ENCODE measurements at places on chromosomes 5 and 9.
A peak's percentile ranks its signal among the peaks of the same experiment; 100 is the strongest.

DNA sequence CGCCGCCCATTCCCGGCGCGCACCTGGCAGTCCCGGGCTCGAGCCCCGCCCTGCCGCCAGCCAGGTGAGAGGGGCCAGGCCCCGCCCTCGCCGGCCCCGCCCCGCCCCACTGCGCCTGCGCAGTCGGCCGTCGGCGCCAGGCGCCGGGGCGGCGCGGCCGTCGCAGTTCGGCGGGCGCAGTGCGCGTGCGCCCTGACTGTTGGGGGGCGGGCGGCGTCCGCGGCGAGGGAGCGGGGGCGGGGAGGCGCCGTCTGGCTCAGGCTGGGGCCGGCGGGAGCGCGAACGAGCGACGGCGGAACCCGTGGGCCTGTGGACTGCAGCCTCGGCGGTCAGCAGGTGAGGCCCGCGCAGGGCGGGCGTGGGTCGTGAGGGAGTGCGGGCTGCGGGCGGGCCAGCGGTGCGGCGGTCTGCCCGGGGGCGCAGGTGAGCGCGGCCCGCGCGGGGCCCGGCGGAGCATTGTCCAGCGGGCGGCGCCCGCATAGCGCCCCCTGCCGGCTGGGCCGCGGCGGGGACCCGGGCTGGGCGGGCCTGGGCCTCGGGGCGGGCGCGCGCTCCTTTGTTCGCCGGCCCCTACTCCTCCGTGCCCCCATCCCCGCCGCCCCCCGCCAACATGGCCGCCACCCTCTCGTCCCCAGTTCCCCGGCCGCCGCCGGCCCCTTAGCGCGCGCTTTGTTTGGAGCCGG is at the start of gene SPIN1:
Gene SPIN1 (plus strand): TSS at position 242 of the 683 bp plus-strand sequence. CDS start 38,096 bp downstream, outside the sequence.
- peak; percentile 79 for DNase-seq

GRCh38 chr5:149820536-149821510 is 90.7 kb downstream of the PPARGC1B start:
- no peak for DNase-seq

DNA sequence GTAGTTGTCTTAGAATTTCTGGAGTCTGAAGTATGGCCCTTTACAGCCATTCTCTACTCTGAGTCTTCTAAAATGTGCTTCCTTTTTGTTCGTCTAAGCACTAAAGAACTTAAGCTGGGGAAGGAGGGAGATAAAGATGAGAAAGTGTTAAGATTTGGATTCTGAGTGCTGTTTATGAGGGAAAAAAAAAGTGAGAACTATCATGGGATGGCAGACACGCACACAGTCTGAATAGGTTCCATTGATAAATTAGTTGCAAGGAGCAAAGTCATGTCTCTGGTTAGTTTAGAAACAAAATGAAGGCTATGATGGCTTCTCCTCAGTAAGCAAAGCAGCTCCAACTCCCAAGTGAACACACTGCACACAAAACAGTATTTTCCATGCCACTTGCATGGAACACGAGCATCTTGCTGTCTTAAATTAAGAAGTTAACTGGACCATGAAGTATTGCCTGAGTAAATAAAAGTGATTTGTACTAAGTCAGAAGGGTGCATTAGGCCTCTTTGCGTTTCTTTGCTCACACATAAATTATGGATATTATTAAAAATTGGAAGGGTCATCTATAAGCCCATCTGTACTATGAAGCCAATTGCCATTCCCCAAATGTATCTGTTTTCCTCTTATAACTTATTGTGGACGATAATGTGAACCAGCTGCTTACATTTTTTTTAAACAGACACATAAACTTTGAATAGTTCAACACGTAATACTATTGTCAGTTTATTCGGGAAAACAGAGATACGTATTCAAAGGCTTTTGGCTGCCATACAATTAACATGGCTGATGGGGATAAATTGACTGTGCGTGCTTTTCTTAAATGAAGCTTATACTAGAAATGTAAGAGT is 199.3 kb downstream of the SGCD start:
- DNase-seq, result no peak

GRCh38 chr5:31911291-31912265 is 262.5 kb downstream of the GOLPH3 start:
- no peak for DNase-seq

GRCh38 chr9:27037499-27037898 is 32.0 kb upstream of the LRRC19 start:
- DNase-seq, result no peak

DNA sequence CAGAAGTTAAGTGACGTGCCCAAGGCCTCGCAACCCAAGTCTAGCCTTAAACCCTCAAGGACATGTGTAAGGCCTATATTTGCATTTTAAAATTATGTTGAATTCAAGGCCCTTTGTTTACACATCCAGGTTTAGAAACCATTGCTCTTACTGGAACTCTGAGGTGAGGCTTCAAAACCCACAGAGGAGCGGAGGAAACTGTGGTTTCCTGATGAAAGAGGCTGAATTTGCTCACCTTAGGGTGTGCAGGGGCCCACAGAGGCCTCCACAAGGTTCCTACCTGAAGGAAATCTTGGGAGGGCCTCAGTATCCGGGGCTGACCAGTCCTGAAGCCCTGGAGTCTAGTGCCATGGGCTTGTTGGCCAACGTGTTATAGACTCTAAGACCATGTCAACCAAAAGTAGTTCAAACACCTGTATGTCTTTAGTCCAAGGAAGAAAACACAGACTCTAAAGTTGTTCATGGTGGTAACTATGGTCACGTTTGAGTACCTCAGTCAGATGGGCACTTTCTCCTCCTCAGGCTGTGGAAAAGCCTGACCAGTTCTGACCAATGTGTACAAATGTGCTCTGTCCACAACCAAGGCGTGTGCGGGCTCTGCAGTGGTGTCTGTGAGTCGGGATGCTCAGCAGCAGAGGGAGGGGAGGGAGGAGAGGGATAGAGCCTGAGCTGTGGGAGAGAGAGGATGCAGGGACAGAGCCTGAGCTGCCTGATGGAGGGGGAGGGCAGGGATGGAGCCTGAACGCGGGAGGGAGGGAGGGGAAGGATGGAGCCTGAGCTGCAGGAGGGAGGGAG is 124.6 kb upstream of the ERCC6L2 start:
- DNase-seq, result no peak

DNA sequence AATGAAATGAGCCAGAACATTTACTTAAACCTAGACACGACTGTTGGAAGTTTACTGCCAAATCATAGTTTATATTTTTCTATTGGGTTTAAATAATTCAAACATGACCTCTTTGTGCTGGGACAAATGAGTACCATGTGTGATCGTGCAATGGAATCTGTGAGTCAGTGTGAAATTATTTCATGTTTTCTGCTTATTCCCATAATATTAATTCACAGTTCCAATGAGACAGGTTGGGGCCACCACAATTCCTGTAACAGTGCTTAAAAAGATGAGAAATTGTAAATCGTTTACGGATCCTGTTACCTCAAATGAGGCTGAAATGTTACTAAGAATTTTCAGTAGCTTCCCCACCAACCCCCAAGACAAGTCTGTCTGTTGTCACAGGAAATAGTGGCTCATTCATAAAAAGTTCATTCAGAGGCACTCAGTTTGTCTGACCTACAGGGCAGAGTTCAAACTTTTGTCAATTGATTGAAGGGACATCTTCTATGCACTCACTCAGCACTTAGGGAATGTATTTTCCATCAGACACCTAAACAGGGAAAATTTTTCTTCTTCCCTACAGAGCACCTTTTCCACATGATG is 563.9 kb upstream of the ADAMTS16 start:
- no peak for DNase-seq

DNA sequence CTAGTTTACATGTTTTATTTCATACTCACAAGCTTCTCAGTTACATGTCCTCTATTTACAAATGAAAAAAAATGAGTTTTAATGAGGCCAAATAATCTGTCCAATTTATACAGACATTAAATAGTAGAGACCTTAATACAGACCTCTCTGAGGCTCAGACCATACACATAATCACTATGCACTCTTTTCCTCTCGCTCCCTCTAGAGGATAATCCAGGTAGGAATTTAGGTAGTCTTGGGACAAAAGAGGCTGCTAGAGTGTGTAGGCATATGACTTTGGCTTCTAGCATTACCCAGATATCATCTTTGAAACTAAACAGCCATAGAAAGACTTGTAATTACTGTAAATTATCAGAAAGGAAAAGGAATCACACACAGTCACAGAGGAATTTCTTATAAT is 444.7 kb downstream of the HINT1 start:
- no peak for DNase-seq

Data from stimulated activated CD4-positive, alpha-beta T cell treated with anti-CD3 and anti-CD28 coated beads, Interleukin-1b, Interleukin-23, amount 100 ng/mL, for 1 hour (primary cell).